LNCaP clone FGC (cell line): ENCODE measurements at places on chromosomes 12 and 14.

DNA sequence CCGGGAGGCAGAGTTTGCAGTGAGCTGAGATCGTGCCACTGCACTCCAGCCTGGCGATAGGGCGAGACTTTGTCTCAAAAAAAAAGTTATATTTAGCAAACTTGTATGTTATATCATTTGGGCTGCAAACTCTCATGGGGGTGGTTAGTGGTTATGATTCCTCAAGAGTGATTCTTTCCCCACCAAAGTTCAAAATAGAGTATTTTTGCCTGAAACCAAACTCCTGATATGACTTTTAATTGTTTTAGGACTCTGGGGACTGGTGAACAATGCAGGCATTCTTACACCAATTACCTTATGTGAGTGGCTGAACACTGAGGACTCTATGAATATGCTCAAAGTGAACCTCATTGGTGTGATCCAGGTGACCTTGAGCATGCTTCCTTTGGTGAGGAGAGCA is 18.6 kb downstream of the HSD17B6 start:
- DNase-seq: no peak

DNA sequence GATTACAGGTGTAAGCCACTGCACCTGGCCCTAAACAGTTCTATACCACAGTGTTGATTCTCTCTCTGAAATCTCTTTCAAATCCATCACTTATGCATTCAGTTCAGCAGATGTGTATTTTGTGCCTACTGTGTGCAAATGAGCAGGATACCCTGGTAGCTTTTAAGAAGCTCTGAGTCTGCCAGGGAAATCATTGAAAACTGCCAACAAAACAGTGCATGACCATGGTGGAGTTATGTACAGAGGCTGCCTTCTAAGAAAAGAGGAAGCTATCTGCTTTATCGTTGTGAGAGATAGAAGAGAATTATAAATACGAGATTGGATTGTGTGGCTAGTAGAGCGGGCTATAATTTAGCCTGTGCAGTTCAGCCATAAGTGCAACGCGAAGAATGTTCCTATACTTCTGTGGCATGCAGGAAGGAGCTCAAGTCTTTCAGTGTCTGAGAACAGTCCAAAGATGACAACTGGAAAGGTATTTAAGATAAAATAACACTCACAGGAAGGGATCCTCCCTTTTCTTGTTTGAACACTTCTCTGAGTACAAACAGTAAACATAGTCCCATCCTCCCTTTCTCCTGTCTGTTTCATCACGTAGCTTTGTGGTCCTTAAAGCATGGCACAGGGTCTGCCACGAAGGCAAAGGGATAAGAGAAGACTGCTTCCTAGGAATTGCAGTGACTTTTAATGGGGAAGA is 4.3 kb downstream of the DIP2B start:
- no peak for DNase-seq

GRCh38 chr12:21330682-21331253 is 3.9 kb downstream of the SLCO1A2 start:
- DNase-seq: no peak

GRCh38 chr14:65866448-65866847 is 453.9 kb downstream of the FUT8 start:
- DNase-seq: no peak

GRCh38 chr12:19398376-19399363 is 40.6 kb upstream of the AEBP2 start:
- no peak for DNase-seq

DNA sequence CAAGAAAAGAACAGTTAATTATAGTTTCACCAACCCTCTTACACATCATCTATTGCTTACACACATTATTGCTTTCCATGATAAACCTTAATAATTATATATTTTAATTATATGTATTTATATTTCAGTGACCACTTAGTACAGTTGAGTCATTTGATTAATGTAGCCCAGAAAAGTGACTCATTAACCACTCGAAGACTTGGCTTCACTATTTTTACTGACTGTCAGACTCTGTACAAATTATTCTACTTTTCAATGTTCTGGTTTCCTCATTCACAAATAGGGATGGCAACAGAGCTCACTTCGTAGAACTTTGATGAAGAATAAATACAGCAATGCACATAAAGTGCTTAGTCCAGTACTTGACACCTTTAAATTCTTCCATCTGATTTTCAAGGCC is 98.3 kb downstream of the CFAP54 start:
- no peak for DNase-seq

- no peak for DNase-seq
Observed at GRCh38 chr14:75094896-75095295, 25.5 kb downstream of the ZC2HC1C start.

- DNase-seq: no peak
Observed at GRCh38 chr14:79337761-79338160, 873.5 kb downstream of the DIO2 start.

GRCh38 chr14:80978403-80978802 is 23.0 kb downstream of the TSHR start:
- no peak for DNase-seq
